ENCODE measurements at places on chromosomes 1 and 21. TPM values are rescaled to one million over a fixed set of nuclear protein-coding genes. Genes with fewer than 3 reads are reported as not detected.

The PGLYRP4 gene
- not detected for total RNA-seq

- no peak for DNase-seq
These were observed 1.2 kb downstream of the EFHD2 start for GRCh38 chr1:15410884-15411245.

GRCh38 chr1:5506634-5507033 lies 485.6 kb downstream of the NPHP4 start:
- no peak for DNase-seq

- no peak for DNase-seq
These were observed 6.9 kb downstream of the PTPRU start for GRCh38 chr1:29243023-29243870.

- no peak for DNase-seq
These were observed 30.8 kb downstream of the USP48 start for GRCh38 chr1:21752186-21752585.

The OR2L5 gene
- not detected for total RNA-seq

DNA sequence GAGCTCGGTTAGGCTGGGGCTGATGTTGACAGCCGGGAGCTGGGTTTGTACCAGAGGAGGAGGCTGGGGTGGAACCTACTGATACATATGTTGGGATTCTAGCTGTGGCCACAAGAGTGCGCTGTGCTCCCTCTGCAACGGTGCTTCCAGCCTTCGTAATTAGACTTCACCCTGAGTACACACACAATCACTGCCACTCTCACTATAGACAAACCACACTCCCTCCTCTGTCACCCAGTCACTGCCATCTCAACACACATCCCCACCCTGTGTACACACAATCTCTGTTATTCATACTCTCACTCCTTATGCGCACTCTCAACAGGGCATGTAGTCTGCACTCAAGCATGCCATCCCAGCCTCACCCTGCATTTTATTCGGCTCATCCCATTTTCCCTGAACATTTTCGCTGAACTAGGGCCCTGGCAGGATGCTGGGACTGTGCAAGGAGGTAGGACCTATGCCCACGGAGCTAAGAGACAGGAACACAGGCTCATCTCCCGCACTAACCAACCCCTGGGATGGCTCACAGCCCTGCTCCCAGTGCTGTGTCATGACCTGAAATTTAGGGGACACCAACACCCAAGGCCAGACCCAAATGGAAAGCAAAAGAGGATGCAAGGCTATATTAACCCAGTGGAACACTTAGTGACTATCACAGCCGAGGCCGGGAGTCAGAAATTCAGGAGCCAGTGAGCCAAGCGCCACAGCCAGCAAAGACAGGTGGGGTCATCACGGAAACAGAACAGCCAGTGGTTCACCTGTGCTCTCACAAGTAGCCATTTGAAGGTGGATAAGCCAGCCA lies 5.7 kb downstream of the GJB3 start:
- DNase-seq: no peak

The VANGL2 gene
- 8.0 TPM for total RNA-seq

GRCh38 chr21:45318556-45319404 lies 31.1 kb upstream of the POFUT2 start:
- peak; percentile 85 for DNase-seq

The DSTYK gene
- total RNA-seq: 12.6 TPM

The DENND2C gene
- 3.8 TPM for total RNA-seq

The SLC2A5 gene
- 0.27 TPM for total RNA-seq

GRCh38 chr1:111593403-111594305 lies 25.9 kb upstream of the RAP1A start:
- no peak for DNase-seq

GRCh38 chr1:18635891-18636595 lies 5.4 kb downstream of the PAX7 start:
- no peak for DNase-seq
